ENCODE measurements at places on chromosomes 13 and 19.
A peak's percentile ranks its signal among the peaks of the same experiment; 100 is the strongest.

DNA sequence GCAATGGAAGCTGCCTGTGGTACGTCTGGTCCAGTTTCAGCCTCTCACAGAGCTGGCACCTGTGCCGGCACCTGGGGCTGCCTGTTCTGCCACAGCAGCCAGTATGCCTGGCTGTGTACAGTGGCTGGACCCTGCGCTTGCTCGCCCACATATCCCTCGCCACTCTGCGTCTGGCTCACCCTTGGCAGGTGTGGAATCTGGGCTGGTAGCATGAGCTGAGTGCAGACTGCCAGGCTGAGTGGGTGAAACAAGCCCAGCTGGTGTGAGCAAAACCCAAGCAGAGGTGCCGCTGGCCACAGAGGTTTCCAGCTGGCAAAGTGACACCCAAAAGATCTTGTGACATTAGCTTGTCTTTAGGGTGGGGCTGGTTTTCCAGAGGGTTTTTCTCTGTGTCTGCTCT is 80.7 kb downstream of the ING1 start:
- DNase-seq: no peak

DNA sequence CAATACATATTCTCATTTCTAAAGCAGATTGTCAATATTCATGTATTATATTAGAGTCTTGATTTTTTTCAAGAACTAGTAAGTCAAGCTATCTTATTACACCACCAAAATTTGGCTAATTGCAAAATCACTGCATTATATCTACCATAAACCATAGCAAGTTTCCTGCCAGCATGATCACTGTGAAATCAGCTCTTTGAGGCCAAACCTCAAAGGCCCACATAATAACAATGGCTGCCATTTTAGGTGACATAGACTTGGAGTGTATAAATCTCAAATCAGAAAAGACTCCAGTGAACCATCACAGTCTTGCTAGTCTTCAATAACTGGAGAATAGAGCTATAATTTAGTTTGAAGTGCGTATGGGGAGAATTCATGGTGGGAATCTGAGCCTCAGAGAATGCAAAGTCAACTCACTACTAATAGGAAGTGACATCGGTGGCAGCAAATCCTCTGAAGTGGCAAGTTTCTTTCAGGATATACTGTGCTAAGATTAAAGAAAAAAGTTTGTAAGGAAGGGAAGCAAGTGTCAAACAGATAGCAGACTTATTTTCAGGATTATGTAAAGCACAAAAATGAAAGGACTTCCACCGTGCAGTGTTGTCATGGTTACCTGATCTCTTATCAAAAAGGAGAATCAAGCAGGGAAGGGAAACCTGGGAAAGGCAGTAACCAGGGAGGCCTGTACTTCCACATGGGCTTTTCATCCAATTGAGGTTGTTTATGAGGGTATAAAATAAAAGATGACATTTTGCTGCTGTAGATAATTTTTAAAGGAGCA is 117.4 kb upstream of the FNDC3A start:
- no peak for DNase-seq

- no peak for DNase-seq
Observed at GRCh38 chr19:40611900-40612698, 10.9 kb downstream of the LTBP4 start.

GRCh38 chr13:69955271-69955670 is 152.4 kb upstream of the ATXN8OS start:
- DNase-seq: no peak

- DNase-seq: no peak
Observed at GRCh38 chr19:38816131-38816750, 3.5 kb upstream of the LGALS4 start.

- no peak for DNase-seq
Observed at GRCh38 chr13:74625541-74625940, 491.3 kb upstream of the KLF12 start.

DNA sequence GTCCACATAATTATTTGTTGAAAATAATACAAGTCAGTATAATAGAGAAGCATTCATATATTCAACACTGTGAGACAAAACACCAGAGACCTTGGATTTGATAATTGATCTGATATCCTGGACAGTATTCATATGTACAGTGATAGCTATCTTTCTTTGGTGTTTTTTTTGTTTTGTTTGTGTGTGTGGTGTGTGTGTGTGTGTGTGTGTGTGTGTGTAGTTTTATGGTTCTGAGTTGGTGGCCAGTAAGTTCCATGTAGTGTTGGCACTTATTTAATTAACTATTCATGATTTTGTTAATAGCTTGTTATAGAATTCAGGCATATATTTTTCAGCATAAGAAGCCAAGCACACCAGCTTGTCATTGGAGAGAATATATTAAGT is 1.6 kb upstream of the ANGPTL6 start:
- DNase-seq: no peak

DNA sequence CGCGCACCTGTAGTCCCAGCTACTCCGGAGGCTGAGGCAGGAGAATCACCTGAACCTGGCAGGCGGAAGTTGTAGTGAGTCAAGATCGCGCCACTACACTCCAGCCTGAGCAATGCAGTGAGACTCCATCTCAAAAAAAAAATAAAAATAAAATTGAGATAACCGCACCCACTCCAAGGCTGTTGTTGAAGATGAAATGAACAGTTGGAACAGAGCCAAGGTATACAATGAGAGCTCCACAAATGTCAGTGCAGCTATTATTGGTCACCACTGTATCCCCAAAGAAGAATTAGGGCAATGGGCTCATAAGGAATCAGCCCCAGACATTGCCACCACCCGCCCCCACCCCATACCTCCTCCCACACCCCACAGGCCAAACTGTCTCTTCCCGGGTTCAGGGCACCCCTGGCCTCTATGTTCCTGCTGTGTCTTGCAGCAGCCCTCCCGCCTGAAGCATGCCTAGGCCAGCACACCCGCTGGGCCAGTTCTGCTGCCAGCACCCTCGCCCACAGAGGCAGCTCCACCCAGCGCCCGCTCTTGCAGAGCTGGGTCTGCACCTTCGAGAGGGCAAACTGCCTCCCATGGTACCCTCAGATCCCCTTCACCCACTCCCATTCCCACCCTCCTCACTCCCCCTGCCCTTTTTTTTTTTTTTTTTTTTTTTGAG is 3.5 kb upstream of the S1PR5 start:
- no peak for DNase-seq

DNA sequence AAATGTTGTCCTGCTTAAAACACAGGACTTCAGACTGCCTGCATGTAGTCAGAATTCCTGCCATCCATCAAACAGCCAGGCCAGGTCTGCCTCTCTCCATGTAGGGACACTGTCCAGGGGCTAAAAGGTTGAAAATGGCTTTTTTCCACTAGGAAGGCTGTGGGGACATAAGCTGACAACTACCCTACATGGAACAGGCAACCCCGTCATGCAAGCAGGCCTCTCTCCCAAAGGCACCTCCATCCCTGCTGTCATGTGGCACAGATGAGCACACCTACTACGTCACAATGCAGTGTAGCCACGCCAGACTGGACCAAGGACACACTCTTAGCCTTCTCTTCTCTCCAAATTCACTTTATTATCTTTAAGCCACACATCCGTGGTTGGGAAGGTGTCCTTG is 40.8 kb downstream of the LATS2 start:
- DNase-seq: no peak

GRCh38 chr19:3049089-3049488 is 13.2 kb downstream of the TLE5 start:
- no peak for DNase-seq

DNA sequence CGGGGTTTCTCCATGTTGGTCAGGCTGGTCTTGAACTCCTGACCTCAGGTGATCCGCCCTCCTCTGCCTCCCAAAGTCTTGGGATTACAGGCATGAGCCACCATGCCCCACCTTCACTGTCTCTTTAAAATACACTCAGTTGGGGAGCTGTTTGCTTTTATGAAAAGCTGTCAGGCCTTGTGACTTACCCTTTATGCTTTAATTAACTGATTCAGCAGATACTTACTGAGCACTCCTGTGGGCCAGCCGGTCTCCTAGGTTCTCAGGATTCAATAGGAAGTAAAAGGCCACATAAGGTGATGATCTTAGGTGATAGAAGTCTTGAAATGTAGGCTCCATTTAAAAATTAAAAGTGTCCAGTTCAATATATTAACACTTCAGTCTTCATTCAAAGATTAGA is 7.5 kb downstream of the UBAC2 start:
- DNase-seq: no peak

- peak; percentile 59 for DNase-seq
Observed at GRCh38 chr13:78121459-78122348, 203.1 kb upstream of the EDNRB start.

DNA sequence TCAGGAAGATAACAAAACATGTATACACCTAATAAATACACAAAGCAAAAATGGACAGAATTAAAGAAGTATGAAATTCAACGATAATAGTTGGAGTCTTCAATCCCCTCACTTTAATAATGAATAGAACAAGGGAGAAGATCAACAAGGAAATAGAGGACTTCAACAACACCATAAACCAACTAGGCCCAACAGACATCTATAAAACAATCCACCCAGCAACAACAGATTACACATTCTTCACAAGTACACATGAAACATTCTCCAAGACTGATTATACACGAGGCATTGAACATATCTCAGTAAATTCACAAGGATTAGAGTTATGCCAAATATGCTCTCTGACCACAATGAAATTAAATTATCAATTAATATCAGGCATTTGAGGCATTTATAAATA is 185.5 kb upstream of the NBEA start:
- no peak for DNase-seq

DNA sequence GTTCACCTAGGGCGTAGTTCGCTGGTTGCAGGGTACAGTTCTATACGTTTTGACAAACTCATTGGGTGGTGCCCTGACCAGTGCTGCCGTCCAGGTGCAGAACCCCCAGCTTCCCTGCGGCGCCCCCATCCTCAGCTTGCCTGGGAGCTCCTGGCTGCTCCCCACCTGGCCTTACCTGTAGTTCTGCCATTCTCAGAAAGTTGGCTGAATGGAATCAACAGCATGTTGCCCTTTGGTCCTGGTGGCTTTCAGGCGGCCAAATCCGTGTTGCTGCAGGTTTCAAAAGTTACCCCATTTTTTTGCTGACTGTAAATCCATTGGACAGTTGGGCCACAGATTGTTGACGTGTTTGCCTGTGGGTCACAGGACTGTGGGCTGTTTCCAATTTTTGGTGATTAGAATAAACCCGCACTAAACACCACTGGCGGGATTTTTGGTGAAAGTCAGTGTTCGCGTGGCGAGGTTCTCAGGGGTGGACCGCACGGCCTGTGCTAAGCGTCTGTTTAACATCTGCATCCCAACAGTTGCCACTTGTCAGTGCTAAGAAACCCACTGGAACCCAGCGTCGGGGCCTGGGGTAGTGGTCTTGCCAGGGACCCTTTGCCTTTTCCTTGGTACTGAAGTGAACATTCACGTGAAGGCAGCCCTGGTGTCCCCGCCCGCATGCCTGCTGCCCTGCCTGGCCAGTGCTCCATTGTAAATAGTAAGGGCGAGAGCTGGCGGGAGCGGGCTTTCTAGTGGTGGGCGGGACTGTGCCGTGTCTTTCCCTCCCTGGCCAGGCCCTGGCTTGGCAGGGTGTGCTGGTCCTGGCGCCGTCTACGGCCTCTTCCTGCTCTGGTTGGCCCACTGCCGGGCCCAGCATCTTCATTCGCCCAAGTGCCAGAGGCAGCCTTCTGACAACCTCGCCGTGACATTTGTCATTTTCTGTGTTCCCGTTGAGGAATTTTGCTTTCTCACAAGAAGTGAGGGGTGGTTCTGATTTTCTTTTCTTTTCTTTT is 3.3 kb downstream of the DOT1L start:
- DNase-seq: peak; percentile 56

- DNase-seq: peak; percentile 18
Observed at GRCh38 chr13:37074703-37075102, 15.2 kb upstream of the SUPT20H start.
